NCI-H510A treated with DMSO at 0.1 percent for 48 hours (cell line): ENCODE measurements at places on chromosomes 4 and X.

GRCh38 chr4:100635899-100636298 lies 118.1 kb upstream of the EMCN start:
- no peak for DNase-seq

DNA sequence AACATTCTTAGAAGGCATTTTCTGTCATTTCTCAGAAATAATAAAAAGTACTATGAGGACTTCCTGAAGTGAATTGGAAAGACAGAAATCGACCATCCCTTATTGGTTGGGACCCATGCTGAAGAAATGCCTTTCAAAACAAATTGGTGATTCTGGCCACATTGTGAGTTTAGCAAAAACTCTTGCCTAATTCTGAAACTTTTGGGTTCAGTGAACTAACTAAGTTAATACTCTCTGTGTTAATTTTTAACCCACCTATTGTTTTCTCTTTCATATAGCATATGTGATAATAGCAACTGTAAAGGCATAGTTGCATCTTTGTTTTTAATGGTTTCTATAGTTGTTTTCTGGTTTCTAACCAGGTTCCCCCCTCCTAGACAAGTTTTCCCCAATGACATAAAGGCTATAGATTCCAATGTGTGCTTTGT lies 129.3 kb upstream of the FAT1 start:
- DNase-seq, result no peak

- no peak for DNase-seq
Observed at GRCh38 chr4:98619180-98619579, 39.2 kb downstream of the TSPAN5 start.

- peak; percentile 63 for DNase-seq
Observed at GRCh38 chr4:6404611-6405396, 67.6 kb downstream of the PPP2R2C start.

GRCh38 chr4:151541389-151542071 lies 132.6 kb downstream of the FHIP1A start:
- no peak for DNase-seq

DNA sequence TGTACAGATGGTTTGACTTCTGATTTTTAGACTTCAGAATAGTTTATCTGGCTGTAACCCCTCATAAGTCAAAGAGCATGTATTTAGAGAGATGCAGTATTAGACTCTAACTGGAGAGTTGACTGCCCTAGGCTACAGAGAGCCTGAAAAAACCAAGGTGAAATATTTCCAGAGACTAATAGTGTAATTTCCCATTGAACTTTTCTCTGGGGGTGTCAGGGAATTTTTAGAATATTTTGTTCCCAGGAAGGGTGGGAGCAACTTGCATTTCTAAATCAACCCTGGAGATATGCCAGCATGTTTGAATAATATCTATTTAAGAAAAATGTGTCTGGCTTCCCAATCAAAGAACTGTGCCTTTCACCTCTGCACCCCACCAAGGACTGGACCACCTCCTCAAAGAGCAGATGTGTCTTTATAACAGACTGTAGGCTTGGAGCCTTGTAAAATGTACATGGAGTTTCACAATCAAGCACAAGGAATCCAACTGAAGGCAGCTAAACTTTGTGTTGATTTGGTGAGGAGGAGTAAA lies 2.0 kb downstream of the ANXA3 start:
- DNase-seq, result no peak

GRCh38 chr4:48234575-48234974 lies 35.1 kb downstream of the TEC start:
- no peak for DNase-seq

GRCh38 chr4:174225349-174226049 lies 58.0 kb downstream of the FBXO8 start:
- no peak for DNase-seq

DNA sequence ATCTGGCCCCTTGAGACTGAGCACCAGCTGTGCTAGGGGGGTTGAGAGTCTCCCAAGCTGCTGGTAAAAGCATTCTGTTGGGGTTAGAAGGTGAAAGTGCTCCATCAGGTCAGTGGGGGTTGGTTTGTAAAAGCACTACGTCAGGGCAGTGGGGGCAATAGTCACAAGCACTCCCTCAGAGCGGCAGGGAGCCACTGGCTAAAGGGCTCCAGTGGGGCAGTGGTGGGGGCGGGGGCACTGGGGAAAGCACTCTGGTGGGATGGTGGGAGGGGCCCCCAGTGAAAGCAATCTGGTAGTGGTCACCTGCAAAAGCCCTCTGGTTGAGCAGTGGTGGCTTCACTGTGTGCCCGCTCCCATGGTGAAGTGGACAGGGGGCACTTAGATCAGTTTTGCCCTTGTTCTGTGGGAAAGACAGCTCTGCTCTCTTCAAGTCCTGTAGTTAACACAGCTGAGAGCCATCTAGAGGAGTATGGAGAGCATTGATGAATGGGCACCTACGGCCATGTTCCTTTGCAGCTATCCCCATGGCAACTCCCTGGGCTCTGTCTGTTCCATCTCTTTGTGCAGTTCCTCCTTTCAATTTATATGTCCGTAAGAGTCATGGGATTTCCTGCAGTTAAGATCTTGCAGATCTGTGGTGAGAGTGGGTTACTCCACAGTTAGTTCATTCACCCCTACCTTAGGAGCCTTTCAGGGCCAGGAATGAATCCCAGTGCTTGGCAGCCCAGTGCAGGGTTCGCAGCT lies 106.4 kb downstream of the SH3BGRL start:
- no peak for DNase-seq

- no peak for DNase-seq
Observed at GRCh38 chr4:159018062-159018629, 84.7 kb upstream of the RAPGEF2 start.

DNA sequence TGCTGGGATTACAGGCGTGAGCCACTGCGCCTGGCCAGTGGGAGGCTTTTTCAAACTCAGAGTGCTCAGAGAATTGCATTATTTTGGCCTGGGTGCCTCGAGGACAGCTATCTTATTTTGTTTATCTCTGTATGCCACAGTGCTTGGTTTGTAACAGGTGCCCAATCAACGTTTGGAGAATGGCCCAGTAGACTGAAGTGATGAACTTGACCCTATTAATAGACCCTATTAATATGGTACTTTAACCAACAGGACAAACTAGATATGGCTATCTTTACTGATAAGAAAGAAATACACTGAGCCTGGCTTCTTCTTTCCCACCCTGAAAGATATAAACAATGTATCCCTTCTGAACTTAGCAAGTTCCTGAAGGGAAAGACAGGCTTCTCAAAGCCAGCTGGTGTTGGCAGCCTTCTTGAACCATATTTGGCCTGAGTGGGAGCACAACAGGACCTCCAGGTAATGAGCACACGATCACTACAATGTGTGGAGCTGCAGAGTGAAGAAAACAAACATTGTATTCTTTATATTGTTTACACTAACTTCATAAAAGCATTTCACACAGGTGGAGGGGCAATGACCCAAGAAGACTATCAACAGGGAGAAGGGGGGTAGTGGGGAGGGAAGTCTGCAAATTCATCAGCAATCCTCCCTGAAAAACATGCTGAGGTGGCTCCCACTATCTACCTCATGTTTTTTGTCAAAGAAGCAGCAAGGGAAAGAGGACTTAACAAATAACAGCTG lies 41.7 kb downstream of the PRPS1 start:
- DNase-seq, result peak; percentile 34

- DNase-seq, result no peak
Observed at GRCh38 chr4:140116442-140117104, 37.4 kb downstream of the MAML3 start.

DNA sequence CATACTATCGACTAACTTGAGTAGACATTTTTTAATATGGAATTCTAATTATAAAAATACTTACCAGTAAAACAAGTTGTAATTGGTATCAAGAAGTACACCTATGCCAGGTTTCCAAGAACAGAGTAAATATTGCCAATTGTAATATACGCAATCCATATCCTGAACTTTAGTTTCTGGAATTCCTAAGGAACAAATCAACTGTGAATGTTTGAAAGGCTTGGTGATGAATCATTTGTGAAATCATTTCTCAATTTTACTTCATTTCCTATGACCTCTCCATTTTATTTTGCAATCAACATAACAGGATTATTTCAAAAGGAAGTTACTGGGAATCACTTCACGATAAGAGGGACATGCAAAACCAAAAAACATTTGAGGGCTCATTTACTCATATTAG lies 3.7 kb downstream of the IL13RA2 start:
- DNase-seq, result no peak

- no peak for DNase-seq
Observed at GRCh38 chr4:150308824-150309472, 230.7 kb downstream of the DCLK2 start.

DNA sequence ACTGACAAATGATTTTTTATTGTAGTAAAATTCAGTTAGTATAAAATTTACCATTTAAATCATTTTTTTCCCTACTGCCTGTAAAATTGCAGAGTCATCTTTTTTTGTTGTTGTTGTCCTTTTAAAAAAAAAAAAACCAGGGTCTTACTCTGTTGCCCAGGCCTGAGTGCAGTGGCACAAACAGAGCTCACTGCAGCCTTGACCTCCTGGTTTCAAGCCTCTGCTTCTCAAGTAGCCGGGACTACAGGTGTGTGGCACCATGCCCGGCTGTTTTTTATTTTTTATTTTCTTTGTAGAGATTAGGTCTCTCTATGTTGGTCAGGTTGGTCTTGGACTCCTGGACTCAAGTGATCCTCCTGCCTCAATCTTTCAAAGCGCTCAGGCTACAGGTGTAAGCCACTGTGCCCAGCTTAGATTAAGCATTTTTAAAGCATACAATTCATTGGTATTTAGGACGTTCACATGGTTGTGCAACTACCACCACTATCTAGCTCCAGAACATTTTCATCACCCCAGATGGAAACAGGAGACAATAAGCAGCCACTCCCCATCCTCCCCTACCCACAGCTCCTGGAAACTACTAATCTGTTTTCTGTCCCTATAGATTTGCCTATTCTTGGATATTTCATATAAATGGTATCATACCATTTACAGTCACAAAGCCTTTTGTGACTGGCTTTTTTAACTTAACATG lies 59.7 kb upstream of the PGRMC2 start:
- DNase-seq, result no peak

GRCh38 chrX:39318506-39319343 lies 517.5 kb downstream of the MID1IP1 start:
- no peak for DNase-seq

GRCh38 chr4:36286481-36286871 lies 5.1 kb downstream of the DTHD1 start:
- DNase-seq, result no peak

DNA sequence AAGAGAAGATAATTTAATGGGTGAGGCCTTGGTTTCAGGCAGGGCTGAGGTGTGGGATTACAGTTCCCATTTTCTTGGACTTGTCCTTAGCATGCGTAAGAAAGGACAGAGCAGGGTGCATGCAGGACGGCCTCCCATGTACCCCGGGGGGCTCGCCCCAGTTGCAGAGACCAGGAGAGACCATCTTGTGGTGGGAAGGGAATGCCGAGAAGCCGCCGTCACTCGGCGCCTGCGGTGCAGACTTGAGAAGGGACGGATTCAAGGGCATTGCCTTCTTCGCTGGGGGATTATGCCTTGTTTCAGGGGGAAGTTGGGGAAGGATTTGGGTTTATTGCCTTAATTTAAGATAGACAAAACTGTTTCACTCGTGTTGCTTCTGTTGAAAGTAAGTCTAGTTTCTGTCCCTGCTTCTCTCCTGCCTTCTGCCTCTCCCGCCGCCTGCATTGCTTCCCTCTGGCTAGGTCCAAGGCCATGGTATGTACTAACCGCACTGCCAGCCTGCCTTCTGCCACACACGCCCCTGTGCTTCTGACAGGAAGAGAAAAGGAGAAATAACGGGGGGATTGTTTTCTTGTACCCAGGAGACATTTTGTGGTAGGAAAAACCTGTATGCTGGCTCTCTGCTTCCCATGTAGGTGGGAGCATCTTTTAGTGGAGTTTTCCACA lies 175.9 kb downstream of the DCLK2 start:
- no peak for DNase-seq

- DNase-seq, result no peak
Observed at GRCh38 chr4:19293781-19294180, 957.9 kb upstream of the SLIT2 start.

DNA sequence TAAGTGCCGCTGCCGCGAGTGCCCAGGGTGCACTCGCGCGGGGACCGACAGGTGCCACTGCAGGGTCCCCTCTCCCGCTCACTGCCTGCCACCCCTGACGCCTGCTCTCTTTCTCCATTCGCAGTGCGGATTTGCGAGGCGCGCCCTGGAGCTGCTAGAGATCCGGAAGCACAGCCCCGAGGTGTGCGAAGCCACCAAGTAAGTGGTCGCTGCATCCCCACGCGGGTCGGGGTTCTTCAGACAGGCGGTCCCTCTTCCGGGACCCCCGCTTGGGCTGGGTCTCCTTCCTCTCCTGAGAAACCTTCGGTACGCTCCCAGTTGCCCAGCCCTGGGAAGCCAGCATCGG lies 547 bp downstream of the GUCY1A1 start:
- no peak for DNase-seq

DNA sequence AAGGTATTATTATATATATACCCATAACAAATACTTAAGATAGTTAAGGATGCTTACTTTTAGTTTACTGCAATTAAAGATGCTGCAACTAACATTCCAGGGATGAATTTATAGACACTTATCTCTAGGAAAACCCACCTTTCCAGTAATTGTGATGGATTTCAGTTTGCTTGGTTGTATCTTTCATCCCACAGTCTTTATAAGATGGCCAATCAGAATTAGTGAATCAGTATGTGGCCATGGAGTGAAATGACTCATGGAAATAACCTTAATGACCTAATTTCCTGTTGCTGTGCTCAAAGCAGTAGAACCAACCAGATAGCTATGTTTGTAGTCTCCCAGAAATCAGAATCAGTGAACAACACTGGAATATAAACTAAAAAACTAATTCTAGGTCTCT lies 26.4 kb downstream of the MOSPD2 start:
- DNase-seq, result no peak

- no peak for DNase-seq
Observed at GRCh38 chr4:86403575-86403974, 43.7 kb upstream of the MAPK10 start.

DNA sequence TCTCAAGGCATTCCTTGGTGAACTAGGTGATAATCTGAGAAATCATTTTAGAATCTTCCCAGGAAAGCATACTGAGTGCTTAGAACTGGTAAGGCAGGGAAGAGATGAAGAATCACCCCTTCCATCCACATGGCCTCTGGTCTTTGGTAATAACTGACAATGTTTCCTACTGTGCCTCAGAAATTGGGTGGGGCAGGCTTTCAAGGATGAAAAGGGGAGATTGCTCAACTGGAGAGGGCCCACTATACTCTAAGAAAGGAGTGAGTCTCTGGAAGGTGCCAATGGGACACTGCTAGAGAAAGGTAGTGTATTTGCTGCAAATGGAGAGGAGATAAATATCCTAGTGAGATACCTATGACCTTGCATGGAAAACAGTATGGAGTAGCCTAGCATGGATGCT lies 135.0 kb upstream of the SCML1 start:
- no peak for DNase-seq

DNA sequence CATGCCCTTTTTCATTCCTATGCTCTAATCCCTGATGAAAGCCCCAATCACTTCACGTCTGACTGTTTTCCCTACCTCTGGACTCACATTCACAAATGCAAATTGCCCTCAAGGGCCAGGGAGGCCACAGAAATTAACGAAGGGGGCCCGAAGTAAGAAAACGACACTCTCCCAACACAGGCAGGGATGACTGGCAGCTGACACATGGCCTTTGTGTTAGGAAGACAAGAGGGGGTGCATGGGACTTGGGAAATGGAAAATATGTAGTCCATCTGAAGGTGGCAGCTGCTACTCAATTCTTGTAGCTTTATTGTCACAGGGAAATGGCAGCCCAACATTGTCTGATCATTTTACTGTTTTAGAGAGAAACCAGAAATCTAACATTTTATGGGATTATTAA lies 12.3 kb upstream of the SPARCL1 start:
- DNase-seq, result no peak
